Activated T-helper 17 cell treated with anti-CD3 and anti-CD28 coated beads, Interleukin-2, amount 50 U/mL, for 72 hours (primary cell): ENCODE measurements at places on chromosomes 7 and 10.
A peak's percentile ranks its signal among the peaks of the same experiment; 100 is the strongest.

DNA sequence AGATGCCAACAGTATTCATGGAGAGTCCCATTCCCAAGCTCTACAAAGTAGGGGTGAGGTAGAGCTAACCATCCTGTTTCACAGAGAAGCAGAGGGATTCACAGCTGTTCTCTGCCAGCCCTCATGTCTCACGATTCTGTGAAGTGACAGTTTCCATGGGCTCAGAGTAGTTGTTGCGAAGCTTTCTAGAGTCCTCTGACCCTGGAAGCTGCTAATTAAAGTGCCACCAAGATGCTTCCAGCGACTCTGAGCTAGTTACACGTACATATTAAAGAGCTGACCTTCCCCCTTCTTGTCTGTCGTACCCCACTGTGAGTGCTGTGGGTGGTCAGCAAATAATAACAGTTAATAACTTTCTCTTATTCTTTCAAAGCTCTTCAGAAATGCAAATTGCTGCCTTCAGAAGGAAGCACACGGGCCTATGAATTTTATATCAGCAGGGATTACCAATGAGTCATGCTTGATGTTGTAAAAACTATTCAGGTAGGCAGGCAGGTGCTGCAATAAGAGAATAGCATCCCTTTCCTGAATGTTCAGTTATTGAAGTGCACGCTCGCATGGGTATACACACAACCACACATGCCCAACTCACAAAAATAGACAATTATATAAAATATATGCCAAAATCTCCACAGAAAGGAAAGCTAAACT is 34.1 kb downstream of the DNAJB9 start:
- no peak for ATAC-seq

- ATAC-seq = no peak
Observed at GRCh38 chr10:112907893-112908292, 42.2 kb upstream of the TCF7L2 start.

DNA sequence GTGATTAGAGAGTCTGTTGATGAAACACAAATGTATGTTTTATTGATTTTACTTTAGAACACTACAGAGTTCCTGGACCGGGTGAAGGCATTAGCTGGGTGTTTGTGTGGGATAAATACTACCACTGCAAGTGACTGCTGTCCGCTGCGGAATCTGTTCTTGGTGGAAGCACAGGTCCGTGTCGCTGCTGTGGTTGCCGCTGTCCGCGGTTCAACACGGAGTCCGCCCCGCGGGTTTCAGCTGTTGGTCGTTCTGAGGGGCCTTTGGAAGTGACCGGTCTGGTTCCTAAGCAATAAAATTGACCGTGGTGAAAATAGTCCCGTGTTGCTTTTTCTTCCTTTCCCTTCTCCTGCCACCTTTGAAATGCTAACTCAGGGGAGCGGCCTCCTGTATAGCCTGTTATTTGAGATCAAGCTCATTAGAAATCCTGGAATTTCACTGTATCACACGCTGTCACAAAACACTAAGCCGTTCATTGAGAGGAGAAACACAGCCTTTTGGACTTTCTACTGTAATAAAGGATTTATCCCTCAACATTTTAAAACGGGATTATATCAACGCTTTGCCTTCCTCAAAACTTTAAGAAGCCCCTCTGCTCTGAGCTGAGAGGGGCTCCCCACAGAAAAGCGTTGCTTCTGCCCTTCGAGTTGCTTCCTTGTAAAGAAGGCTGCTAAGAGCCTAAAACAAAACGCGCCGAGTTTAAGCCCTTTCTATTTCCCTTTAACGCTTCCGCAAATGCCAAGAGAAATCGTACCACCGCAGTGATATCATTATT is 2.6 kb downstream of the NKX6-2 start:
- no peak for ATAC-seq

GRCh38 chr7:43869867-43870240 is 537 bp upstream of the MRPS24 start:
- peak; percentile 47 for ATAC-seq

DNA sequence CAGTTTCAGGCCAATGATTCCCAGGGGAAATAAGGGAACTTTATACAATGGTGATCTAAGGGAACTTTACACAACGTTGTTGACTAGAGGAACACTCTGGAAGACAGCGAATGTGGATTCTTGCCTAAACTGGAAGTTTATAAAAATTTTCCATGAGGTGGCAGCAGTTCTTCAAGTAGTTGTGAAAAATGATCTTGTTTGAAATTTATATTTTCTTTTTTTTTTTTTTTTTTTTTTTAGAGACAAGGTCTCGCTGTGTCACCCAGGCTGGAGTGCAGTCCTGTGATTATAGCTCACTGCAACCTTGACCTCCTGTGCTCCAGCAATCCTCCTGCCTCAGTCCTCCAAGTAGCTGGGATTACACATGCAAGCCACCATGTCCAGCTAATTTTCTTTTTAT is 32.1 kb upstream of the GTF2I start:
- ATAC-seq = no peak

GRCh38 chr7:33581236-33581635 is 324.1 kb upstream of the BMPER start:
- ATAC-seq = no peak

GRCh38 chr10:55220975-55221374 is 419.9 kb upstream of the PCDH15 start:
- ATAC-seq = no peak

- peak; percentile 20 for ATAC-seq
Observed at GRCh38 chr7:92647011-92647625, 56.9 kb upstream of the FAM133B start.

DNA sequence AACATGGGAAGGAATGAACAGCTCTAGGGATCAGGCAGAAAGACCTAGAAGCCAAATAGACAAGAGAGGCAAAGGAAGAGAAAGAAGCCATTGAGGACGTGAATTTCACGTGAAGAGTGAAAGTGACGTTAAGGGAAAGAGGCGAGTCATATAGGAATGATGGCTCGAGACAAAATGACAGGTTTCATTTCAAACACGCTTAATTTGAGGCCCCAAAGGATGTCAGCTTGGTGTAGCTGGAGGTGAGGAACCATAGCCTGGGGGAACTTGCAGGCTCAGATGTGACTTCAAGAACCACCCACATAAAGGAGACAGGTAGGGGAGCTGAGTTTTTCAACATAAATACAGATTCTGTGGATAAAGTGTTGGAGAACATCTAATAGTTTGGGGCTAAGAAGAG is 84.3 kb upstream of the ATP6V0A4 start:
- peak; percentile 86 for ATAC-seq

DNA sequence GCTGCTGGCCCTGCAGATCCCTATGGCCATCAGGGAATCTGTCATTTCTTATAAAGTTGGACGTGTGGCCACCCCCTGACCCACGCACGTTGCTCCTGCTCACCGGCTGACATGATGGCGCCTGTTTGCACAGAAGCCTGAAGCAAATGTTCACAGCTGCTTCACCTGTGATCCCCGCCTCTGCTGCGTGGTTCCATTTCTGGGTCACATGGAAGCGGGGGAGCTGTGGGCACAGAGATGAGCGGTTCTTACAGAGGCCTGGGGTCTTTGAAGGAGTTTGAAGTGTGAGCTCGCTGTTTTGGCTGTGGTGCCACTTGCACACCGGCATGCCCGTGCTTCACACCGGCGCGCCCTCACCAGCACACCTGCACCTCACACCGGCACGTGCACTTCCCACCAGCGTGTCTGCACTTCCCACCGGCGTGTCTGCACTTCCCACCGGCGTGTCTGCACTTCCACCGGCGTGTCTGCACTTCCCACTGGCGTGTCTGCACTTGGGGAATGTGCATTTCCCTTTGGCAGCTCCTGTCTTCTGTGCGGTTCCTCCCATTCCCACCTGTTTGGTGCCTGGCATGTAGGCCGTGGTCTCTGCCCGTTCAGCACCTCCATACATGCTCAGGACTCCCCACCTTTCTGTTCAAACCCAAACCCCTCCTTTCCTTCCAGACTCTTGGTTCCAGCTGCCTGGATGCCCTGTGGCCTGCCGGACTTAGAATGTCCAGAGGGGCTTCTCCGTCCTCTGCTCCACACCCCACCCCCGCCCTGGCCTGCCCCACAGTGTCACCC is 86.7 kb downstream of the INPP5A start:
- ATAC-seq = no peak

DNA sequence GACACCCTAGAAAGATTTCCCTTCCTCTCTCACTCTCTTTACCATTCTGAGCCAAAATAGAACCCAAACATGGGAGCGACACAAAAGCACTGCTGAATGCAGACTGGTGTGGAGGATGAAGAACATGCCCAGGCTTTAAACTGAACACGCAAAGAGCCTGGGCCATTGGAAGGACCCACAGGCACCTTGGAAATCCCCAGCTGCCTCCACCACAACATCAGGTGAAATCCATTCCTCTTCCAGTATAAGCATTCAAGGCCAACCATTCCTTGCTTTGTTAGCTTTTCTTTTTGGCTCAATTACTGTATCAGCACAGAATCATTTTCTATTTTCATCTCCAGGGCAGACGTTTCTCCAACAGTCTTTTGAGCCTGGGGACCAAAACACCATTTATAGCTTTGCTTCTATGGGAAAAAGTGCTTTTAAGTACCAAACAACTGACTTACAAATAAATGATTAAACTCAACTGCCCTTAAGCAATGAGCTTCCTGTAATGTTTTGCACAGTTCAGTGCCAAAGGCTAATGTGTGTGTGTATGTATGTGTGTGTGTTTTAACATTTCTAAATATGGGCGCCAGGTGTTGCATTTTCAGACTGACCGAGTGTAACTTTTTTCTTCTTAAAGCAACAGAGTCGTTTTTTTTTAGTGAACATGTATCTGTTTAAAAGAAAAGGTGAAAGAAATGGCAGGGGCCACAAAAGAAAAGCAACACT is 16.2 kb upstream of the BLNK start:
- ATAC-seq = no peak

DNA sequence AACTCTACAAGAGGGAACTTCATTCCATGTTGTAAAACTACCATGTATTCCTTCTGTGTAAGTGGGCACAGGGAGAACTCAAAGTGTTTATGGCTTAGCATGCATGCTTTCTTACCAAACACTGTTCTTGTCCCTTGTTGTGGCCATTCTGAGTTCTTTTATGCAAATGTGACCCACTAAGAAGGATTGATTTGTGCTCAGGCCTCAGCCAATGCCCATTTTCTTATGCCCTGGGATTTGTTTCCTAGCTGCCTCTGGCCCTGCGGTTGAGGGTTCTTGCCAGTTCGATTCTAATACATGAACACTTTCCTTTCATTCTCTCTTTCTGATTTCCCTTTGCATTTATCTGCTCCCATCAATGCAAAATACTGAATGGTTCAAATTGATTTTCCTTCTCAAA is 316.7 kb downstream of the NRG3 start:
- no peak for ATAC-seq

DNA sequence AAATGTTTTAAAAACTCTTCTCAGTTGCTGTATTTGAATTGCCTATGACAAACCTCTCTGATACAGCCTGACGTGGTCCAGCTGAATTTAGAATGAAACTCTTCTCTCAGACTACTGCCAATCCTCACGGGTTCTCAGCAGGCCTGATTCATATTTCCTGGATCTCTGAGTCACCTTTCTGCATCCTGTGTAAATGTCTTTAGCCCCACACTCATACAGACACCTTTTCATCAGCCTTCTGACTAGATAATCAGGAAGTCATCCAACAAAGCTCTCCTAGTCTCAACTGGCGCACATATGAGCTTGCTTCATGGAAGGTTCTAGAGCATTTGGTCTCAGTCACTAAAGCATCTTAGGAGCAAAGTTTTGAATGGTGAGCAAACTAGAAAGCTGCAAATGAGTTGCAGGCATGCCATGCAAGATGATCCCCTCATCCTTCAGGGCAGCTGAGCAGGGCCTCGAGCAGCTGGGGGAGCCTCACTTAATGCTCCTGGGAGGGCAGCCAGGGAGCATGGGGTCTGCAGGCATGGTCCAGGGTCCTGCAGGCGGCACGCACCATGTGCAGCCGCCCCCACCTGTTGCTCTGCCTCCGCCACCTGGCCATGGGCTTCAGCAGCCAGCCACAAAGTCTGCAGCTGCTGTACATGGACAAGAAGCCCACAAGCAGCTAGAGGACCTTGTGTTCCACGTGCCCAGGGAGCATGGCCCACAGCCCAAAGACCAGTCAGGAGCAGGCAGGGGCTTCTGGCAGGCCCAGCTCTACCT is 182.8 kb downstream of the ARHGAP12 start:
- peak; percentile 99 for ATAC-seq

- ATAC-seq = no peak
Observed at GRCh38 chr7:153457746-153458145, 594.5 kb upstream of the DPP6 start.

DNA sequence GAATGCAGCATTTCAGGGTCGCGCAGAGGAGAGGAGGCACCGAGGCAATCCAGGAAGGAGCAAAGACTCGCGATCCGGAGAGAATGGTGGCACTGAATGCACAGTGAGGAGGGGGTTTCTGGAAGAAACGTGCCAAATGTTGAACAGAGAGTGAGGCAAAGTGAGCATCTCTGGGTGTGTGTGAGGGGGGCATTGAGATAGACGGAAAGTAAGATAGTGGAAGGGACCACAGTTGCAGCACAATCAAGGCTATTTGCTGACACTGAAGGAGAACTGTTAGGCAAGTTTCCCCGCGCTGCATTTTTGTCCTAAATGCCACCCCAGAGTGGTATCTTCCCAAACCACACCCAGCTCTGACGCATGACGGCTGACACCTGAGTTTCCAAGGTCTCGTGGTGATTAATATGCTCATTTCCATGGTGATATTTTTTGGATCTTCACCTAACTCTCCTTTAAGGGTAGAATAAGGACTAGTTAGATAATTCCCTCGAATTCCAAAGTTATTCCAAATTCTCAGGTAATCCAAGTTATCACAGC is 14.4 kb upstream of the ADO start:
- no peak for ATAC-seq

- no peak for ATAC-seq
Observed at GRCh38 chr10:12658526-12658925, 309.2 kb downstream of the CAMK1D start.

GRCh38 chr10:91163869-91164474 is 56.5 kb upstream of the PCGF5 start:
- peak; percentile 81 for ATAC-seq

DNA sequence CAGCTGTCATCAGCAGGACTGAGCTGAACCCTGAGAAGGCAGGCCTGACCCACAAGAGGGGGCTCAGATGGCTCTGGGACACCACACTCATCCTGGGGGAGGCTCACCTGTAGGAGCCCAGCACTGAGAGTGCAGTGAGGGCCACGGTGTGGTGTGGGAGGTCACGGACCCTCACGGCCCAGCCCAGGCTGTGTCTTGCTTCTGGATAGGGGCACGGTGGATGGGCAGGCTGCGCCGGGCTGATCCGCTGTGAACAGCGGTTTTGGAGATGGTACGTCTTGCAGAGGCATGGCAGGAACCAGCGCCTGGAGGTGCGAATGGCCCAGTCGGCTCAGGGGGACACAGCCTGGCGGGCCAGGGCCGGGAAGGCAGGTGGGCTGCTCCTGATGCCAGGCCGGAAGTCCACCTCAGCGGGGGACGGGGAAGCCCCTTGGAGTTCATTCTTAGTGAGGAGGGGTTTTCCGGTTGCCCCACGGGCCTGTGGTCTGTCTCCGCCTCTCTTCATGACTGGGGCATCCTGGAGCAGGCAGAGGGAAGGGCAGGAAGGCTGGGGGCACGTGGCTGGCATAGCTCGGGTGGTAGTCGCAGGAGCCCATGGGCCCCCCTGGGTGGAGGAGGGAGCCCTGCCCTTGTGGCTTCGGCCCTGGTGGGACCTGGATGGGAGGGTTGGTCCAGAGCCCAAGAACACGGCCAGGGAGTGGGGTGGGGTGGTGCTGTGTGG is 112.5 kb downstream of the UNCX start:
- ATAC-seq = no peak

- ATAC-seq = no peak
Observed at GRCh38 chr7:29272057-29272456, 77.5 kb downstream of the CHN2 start.

GRCh38 chr7:117019786-117020590 is 66.7 kb downstream of the ST7 start:
- ATAC-seq = no peak
